ENCODE measurements at places on chromosomes 2 and 18.

- DNase-seq: no peak
Measured at GRCh38 chr2:8252997-8253694, 428.7 kb upstream of the ID2 start.

DNA sequence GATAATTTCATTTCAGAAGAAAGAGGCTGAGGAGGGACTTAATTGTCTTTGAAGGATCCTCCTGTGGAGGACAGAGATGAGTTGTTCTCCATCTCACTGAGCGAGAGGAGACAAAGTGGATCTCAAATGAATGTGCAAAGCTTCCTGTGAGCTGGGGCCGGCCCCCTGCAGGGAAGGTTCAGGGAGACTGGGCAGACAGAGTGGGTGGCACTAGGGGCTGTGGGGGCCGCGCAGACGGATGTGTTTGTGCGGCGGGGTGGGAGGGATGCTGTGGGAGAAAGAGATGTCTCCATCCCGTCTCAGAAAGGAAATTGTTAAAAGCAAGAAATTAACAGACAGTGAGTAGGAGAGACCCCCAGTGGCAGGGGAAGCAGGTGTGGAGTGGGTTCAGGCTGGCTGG, 29.1 kb downstream of the KLHL29 start:
- no peak for DNase-seq

- no peak for DNase-seq
Measured at GRCh38 chr2:173239644-173240043, 115.0 kb upstream of the CDCA7 start.

DNA sequence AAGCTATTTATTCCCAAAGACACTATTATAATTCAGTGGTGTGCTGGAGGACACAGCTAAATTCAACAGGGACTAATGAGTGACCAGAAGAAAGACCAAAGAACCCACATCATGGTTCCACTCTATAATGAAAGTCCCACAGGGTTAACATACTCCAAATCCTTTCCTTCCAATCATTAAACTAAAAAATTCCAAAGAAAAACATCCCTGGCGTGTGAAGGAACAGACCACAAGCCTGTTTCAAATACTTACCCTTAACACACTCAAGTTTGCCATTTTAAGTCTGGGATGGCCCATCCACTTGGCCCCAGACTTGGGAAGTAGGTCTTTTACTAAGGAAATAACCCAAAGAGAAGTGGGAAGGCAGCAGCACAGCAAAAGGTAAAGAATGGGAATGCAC, 150.1 kb upstream of the CCDC150 start:
- no peak for DNase-seq

GRCh38 chr18:41206341-41206830, 748.6 kb upstream of the PIK3C3 start:
- no peak for DNase-seq

DNA sequence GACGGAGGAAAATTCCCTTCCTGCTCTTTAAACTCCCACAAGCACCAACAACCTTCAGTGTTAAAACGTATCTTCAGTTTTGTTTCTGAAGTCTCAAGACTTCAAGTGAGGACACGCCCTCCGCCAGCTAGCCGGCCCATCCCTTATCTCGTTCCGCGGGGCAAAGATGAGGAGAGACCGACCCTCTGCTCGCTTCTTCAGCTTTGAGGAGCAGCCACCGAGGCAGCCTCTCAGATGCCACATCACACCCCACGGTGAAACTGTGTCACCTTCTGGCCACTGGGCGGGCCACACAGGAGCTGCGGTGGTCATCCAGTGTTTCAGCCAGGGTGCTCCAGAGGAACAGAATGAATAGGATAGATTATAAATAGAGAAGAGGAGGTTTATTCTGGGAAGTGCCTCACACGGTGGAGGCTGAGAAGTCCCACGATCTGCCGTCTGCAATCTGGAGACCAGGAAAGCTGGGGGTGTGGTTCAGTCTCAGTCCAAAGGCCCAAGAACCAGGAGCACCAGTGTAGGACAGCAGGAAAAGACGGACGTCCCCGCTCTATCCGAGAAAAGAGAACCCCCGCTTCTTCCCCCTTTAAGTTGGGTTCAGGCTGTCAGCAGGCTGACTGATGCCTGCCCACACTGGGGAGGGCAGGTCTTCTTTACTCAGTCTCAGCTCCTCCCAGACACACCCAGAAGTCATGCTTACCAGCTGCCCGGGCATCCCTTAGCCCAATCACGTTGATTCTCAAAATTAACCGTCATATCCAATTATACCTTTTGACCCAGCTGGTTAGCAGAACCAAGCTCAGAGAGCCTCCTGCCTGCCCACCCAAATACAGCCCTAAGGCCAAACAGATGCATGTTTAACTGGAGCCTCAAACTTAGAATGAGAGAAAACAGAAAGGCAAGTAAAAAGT, 399.7 kb upstream of the ID2 start:
- DNase-seq: no peak

- DNase-seq: peak; percentile 44
Measured at GRCh38 chr18:13259701-13260100, 41.1 kb downstream of the LDLRAD4 start.

GRCh38 chr2:10957391-10957790, 45.7 kb downstream of the KCNF1 start:
- DNase-seq: no peak

DNA sequence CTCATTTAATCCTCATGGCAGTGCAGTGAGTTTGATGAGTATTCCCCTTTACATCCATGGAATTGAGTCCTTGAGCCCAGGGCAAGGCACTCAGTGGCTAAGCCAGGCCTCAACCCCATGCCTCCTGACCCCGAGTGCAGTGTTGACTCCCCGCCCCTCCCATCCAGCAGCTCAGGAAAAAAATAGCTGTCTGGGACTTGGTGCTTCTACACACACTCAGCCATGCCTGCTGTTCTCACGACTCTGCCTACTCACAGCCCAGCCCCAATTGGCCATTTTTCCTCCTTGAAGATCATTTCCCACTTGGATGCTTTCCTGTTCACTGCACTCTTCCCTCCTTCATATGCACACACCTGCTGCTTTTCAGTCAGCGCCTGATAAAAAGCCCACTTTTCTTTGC, 8.8 kb downstream of the FOSL2 start:
- DNase-seq: no peak

DNA sequence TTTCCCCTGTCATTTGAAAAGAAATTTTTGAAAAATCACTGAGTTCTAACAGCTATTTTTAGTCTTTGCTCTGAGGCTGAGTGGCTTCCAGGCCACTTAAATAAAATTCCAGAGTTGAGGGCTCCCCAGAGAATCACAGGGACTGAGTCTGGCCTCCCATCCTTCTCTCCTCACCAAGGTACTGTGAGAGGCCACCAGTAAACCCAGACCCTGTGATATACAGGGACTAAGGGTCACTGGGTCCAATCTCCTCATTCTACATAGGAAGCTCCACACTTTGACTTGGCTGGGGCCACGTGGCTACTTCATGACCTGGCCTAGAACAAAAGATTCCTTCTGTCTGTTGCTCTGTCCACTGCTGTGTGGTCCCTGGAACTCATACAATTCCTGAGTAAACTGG, 123.2 kb upstream of the CDCA7 start:
- DNase-seq: no peak

GRCh38 chr2:39024833-39025232, 96.0 kb downstream of the SOS1 start:
- DNase-seq: no peak

DNA sequence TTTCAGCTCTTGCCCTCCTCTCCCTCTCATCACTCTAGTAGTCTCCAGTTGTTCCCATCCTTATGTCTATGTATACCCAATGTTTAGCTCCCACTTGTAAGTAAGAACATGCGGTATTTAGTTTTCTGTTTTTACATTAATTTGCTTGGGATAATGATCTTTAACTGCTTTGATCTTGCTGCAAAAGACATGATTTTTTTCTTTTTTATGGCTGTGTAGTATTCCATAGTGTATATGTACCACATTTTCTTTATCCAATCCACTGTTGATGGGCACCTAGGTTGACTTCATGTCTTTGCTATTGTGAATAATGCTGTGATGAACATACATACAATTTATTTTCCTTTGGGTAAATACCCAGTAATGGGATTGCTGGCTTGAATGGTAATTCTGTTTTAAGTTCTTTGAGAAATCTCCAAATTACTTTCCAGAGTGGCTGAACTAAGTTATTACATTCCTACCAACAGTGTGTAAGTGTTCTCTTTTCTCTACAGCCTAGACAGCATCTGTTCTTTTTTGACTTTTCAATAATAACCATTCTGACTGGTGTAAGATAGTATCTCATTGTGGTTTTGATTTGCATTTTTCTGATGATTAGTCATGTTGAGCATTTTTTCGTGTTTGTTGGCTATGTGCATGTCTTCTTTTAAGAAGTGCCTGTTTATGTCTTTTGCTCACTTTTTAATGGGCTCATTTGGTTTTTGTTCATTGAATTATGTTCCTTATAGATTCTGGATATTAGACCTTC, 179.6 kb upstream of the SLC39A10 start:
- no peak for DNase-seq

DNA sequence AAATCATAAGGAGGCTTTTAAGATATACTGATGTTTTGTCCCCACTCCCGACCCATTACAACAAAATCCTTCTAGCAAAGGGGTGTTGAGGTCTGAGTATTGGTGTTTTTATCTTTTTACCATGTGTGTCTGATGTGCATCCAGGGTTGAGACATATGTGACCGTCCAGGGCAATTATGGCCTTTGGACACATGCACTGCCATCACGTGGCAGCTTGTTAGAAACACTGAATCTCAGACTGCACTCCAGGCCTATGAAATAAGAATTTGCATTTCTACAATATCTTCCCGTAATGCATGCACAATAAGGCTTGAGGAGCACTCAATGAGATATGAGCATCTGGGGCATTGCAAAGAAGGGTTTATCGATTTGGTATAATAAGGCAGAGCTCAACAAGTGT, 235.1 kb upstream of the ZNF804A start:
- no peak for DNase-seq

DNA sequence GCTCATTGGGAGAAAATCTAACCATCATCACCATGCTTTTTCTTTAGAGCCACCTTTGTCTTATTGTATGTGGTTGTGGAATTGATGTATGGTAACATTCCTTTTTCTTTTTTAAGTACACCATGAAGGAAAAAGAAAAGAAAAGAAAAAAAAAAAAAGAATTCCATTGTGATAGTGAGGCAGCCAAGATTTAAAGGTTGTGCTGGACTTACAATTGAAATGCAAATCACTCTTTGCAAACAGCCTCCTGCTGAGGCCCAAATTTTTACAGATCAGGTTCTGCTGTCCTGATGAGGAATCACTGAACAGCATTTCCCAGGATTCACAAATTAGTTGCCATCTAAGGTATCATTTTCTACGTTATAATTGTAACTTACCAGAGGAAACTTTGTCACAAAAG, 1101.0 kb upstream of the FANCL start:
- no peak for DNase-seq

- no peak for DNase-seq
Measured at GRCh38 chr2:234661175-234661574, 164.3 kb upstream of the ARL4C start.

DNA sequence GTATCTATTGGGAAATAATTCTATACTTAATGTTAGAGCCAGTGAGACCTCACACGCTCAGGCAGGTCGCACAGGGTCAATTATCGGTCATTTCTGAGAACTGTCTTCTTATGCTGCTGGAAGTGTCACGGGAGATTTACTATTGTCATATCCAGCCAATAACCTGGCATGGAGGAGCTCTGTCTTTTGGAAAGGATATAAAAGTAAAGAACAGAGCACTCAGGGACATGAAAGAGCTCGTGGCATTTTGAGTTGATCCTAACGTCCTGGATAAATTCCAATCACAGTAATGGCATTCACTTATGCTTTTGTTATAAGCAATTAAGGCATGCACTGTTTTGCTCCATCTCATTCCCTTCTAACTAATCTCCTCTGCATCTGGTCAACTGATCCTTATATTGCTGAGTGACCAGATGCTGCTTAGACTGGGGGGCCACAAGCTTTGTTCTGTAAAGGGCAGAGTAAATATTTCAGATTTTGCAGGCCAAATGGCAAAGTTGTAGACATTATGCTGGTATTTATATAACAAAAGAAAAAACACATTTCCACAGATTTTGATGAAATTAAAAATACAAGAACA, 453.5 kb upstream of the SMIM21 start:
- DNase-seq: no peak

- DNase-seq: no peak
Measured at GRCh38 chr2:188609321-188610049, 317.8 kb downstream of the GULP1 start.

- DNase-seq: no peak
Measured at GRCh38 chr2:13056259-13056843, 339.6 kb downstream of the TRIB2 start.

DNA sequence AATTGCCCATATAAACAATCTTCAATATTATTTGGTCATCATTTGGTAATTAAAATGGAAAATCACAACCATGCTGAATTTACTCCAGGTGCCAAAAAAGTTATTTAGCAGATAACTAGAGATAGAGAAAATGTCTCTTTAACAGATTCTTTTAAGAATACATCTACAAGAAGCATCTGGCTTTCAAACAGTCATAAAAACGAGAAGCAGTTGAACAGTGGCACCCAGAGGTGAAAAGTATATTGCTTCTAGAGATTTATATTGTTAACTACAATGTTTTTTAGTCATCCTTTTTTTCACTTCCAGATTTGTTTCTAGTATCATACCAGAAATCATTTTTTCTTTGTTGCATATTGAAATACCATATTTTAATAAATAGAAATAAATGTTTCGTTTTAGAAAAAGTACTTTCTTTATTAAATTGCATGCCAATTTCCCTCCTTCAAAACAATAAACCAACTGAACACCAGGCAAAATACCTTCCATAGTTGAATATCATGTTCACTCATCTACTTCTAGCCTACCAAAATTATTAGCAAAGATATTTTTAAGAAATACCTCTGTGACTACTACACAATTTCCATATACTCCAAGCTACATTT, 65.4 kb upstream of the HNRNPA3 start:
- DNase-seq: no peak

DNA sequence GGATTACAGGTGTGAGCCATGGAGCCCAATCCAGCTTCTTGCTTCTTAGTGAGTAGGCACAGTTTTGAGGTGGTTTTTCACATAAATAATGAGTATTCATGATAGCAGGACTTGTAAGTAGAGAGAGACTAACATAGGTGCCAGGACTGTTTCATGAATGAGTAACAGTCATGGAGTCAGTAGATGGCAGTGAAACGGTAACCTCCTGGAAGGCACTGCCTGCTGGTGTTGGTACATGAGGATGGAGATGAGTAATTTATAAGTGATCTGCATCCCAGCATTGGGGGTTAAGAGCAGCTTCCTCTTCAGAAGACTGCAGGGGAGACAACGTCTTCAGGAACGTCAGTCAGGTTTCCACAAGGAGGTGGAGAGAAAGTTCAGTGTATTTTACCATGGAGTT, 143.8 kb downstream of the HAUS1 start:
- DNase-seq: no peak

- no peak for DNase-seq
Measured at GRCh38 chr18:5444847-5445246, 99.0 kb downstream of the EPB41L3 start.

DNA sequence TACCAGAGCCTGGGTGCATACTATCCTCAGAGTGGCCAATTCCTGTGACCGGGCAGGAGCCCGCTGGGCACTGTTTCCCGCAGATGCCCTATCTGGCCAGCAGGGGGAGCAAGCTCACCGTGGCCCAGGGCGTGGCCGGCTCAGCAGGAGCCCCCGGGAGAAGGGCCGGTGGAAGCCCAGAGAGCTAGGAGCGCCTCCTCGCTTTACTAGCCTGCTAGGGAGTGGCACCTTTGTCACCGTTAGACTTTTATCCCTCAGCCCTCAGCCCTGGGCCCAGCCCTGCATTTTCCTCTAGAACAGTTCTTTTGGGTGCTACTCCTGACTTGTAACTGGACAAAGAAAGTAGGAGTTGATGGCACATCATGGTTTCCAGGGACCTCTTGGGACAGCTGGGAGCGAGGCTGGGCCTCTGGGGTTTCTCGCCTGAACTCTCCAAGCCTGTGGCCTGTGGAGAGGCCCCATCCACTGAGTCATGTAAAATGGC, 24.0 kb downstream of the TMEM177 start:
- DNase-seq: peak; percentile 89
